DMS53 (cell line): ENCODE measurements at places on chromosomes 7 and 10.
A peak's percentile ranks its signal among the peaks of the same experiment; 100 is the strongest.

DNA sequence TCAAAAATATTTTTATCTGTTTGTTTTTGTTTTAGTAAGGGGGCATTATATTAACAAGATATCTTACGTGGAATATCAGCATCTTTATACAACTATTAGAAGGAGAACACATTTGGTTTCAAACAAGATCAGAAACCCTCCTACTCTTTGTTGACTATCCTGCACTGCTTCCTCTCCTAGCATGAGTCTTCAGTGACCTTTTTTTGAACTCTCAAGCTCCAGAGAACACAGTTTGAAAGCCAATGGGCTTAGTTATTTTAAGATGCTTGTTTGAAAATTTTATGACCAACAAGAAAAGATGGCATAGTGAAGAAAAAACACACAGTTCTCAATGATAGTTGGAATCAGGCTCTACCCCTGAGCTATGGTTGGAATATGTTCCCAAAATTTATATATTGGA, 37.2 kb upstream of the RTKN2 start:
- DNase-seq, result no peak

DNA sequence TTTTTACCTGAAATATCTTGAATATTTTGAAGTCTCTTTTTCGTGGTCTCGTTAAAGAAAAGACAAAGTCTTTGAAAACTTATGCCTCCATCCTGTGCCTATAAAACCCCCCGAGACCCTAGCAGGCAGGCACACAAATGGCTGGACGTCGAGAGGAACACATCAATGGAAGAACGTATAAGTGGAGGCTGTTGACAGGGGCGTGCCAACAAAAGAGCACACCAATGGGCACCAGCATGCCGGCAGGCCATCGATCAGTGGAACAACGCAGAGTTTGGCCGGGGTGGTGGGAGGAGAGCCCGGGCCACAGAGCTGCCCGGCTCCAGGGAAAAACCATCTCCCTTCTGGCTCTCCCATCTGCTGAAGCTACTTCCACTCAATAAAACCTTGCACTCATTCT, 24.7 kb downstream of the ENKUR start:
- no peak for DNase-seq

DNA sequence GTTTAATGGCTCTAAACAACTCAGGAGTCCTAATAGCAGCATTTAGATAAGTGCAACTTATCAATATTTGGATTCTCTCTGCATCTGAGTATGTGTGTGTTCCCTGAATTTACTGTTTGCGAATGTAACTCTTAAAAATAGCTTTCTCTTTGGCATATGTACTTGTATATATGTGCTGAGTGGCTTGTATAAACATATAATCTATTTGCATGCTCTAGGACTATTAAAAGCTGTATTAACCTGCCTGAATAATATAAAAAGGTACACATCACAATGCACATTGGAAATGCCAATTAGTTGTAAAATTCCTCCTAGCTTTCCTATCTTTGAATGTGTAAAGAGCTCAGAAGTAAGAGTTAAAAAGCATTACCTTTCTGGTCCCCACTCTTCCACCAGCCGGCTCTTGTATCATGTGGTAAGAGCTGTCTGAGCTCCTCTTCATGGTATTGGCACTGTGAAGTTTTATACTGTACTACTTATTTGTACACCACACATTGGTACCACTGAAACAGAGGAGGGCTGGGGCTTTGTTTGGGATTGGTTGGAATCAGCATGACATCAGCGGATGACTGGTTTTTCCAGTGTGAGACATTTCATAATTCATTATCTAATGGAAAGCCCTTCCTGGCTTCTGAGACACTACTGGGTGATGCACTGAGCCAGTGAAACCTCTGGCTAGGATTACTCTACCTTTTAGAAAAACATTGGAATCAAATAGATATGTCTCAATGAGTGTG, at the start of gene INHBA:
TSS of gene INHBA (minus strand) at position 456 of the 737 bp plus-strand sequence. CDS start 2,716 bp downstream, outside the sequence.
- peak; percentile 60 for DNase-seq

- no peak for DNase-seq
Observed at GRCh38 chr10:109474261-109474660, 449.1 kb downstream of the XPNPEP1 start.

DNA sequence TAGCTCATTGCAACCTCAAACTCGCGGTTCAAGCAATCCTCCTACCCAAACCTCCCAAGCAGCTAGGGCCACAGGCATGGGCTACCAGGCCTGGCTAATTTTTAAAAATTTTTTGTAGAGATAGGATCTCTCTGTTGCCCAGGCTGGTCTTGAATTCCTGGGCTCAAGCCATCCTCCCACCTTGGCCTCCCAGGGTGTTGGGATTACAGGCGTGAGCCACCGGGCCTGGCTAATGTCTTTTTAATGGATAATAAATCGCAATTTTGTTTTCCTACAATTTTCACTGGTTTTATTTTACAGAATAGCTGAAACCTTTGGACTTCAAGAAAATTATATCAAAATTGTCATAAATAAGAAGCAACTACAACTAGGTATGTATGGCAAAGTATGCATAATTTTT, 10.9 kb downstream of the NUB1 start:
- no peak for DNase-seq

DNA sequence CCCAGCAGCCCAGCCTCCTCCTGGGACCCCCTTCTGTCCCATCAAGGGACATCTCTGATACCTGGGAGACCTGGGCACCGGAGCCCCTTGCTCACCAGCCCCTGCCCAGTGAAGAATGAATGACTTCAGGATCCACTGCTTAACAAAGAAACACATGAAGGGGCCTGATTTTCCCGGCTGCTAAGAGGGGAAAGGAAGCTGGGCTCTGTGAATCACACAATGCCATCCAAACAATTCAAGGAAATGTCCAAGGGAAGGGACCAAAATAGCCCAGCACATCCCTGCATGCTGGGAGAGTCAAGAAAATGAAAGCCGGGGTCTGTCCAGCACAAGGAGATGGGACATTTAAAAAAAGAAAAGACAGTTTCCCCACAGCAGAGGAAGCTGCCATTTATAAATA, 128.7 kb upstream of the JCAD start:
- DNase-seq, result no peak

- no peak for DNase-seq
Observed at GRCh38 chr7:100464210-100464660, at the start of gene SPACDR. TSS of gene SPACDR (minus strand) at chr7:100464260. CDS start at chr7:100464025, 235 bp downstream.

DNA sequence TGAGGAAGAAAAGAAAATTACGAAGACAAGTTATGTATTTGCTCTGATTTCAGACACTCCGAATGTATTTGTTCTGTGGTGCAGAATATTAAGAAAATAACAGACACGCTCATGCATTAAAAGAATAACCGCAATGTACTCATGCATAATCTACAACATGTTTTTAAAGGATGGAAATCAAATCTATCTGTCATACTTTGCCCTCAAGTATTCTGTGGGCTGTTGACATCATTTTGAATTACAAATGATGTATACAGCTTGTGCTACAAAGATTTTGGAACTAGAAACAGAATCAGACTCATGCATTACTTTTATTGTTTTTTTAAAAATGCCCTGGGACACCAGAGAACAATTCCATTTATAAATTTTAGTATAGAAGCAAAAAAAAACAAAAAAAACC, 69.9 kb downstream of the APBB1IP start:
- no peak for DNase-seq

DNA sequence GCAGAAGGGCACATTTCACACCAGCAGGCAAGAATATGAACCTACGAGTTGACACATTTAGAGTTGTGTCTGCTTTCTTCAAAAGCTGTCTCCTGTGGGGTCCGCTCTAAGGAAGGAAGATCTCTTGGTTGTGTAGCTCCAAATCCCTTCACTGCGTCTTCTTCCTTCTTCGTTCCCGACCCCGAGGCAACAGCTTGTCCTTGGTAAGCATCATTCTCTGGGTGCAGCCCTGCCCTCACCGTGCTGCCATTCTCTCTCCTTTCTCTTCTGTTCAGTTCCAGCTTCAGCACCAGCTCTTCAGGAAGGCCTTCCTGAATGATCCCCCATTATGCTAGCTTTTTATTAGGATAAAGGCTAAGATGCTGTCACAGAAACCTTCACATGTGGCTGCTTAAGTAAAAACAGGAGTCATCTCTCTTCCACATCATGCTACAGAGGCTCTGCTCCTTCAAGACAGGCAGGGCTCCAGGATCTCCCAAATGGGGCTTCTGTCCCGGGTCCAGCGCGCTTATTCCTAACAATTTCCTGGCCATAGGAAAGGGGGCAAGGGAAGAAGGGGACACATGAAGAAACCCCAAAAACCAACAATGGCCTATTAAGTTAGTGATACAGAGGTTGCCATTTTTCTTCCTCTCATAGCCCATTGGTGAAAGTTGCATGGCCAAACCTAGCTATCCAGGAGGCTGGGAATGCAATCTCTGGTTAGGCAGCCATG, 52.2 kb upstream of the SHH start:
- DNase-seq, result no peak

GRCh38 chr10:122388287-122388997, 13.9 kb downstream of the PLEKHA1 start:
- no peak for DNase-seq

- DNase-seq, result no peak
Observed at GRCh38 chr10:48633381-48634197, 28.7 kb upstream of the ARHGAP22 start.

DNA sequence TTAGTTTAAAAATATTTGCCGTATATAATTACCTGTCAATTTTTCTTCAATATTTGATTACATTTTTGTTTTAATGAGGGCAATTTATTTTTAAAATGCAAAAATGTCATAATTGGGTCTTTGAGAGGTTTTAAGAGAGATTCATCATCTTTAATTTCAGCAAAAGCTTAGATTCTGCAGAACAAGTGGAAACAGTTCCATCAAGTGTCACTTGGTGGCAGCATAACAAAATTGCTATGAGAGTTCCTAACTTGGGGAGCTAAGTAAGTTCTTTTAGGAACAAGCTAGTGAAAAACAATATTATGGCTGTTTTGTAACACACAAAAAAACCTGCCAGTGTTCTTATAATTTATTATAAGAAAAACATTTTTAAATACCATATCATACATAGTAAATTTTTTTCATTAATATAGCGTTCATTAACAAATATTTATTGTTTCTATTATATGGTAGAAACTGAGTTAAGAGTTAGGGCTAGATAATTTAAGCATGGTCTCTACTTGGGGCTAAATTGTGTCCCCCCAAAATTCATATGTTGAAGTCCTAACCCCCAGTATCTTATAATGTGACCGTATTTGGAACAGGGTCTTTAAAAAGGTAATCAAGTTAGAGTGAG, 155.2 kb downstream of the MAGI2 start:
- peak; percentile 81 for DNase-seq

DNA sequence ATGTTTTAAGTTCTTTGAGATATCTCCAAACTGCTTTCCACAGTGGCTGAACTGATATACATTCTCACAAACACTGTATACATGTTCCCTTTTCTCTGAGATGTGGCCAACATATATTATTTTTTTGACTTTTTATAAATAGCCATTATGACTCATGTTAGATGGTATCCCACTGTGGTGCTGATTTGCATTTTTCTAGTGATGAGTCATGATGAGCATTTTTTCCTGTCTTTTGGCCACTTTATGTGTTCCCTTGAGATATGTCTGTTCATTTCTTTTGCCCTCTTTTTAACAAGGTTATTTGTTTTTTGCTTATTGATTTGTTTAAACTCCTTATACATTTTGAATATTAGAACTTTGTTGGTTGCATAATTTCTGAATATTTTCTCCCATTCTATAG, 1055.1 kb downstream of the NXPH1 start:
- DNase-seq, result peak; percentile 51

DNA sequence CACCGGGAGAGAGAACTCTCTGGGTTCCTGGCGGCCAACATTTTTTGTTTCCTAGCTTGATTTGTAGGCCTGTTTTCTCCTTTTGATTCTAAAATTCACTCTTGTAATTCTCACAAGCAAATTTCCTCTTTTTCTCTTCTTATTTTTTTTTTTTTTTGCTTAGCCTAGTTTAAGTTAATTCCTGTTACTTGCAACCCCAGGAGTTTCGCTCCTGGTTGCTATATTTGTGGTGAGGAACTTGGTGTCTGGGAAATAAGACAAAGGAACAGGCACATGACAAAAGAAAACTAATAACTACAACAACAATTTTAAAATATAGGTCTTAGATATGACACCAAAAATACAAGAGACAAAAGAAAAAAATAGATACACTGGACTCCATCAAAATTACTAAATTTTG, 6.7 kb downstream of the AOAH start:
- no peak for DNase-seq

- DNase-seq, result no peak
Observed at GRCh38 chr7:71618278-71618677, 486.3 kb downstream of the GALNT17 start.

DNA sequence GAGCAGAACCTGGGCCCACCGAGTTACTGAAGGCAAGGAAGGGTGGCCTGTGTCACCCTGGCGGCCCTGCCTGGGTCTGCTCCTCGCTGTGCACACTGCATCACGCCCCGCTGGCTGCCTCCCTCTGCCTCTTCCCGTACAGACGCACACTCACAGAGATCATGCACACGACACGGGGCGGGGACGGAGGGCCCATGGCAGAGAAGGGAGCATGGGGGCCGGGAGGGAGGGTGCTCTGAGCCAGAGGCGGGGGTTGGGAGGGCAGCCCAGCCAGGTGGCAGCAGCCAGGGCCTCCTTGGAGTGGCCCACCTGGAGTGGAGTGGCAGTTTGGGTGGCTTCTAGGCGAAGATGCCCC, 16.6 kb downstream of the BUD23 start:
- peak; percentile 47 for DNase-seq

GRCh38 chr10:110723224-110723891, 79.2 kb downstream of the RBM20 start:
- DNase-seq, result no peak

- no peak for DNase-seq
Observed at GRCh38 chr10:61350794-61351193, 102.4 kb downstream of the TMEM26 start.

- DNase-seq, result peak; percentile 23
Observed at GRCh38 chr7:112453505-112454171, 3.4 kb downstream of the IFRD1 start.

DNA sequence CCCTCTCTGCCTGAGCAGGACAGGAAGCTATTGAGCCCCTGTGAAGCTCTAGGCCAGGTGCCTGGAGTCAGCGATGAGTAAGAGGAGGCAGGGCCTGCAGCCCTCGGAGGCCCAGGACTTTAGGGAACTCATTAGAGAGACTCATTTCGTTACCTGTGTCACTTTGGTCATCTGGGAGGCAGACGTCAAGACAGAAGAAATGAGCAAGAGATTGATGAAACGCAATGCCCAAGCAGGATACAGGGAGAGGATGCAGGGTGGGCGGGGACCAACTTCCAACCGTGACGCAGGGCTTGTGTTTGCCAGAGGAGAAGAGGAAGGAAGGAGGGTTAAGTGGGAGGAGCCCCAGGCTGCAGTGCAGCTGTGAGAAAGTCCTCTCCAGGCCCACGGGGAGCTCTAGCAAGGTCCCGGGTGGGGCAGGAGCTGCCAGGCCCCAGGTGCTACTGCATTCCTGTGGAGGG, 26.4 kb upstream of the GNA12 start:
- DNase-seq, result peak; percentile 60

DNA sequence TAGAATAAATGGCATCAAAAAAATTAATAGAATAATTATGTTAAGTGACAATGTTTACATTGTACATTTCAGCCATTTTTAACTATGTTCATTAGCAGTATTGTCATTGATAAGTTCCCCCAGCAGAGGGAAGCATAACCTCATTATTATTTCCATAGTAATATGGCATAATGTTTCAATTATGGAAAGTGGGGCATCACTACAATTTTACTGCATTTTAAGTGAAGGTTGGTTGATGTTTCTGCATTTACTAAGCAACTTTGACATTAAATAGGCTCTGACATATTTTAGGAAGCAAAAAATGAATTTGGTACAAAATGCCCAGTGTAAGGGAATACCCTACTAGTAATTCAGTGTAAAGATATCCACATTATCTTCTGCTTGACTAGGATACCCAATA, 218.3 kb downstream of the SEMA3A start:
- DNase-seq, result peak; percentile 71

GRCh38 chr7:101690061-101690460, 61.0 kb upstream of the MYL10 start:
- peak; percentile 53 for DNase-seq

GRCh38 chr10:112775381-112775780, 174.7 kb upstream of the TCF7L2 start:
- no peak for DNase-seq
